ENCODE measurements at places on chromosomes 2 and 18.

DNA sequence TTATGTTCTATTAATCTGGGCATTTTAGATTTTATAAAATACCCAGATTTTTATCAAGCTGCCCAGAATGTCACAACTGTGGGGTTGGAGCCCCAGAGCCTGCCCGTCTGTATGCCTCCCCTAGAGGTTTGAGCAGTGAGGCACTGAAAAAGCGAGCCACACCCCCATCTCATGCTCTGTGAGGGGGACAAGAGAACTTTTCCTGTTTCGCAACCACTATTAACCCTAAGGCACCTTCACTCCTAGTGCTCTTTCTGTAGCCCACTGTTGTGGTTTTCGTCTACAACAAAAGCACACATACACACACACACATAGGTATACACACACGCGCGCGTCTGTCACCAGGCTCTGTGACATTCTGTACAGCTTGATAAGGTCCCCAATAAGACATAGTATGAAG lies 38.0 kb downstream of the DCDC2C start:
- no peak for DNase-seq

DNA sequence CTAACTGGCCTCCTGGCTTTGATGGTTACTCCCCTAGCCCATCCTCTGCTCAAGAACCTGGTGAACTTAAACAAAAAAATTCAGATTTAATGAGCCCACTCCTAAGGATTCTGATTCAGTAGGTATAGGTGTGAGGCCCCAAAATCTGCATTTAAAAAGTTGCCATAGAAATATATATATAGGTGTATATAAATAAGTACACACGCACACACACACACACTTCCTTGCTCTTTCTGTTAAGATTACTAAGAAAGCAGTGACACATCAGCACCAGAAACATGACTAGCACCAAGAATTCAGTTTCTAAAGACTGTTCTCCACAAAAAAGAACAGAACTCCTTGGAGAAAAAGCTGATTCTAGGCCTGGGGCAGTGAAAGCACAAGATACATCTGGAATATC lies 17.8 kb downstream of the EML6 start:
- DNase-seq = no peak

DNA sequence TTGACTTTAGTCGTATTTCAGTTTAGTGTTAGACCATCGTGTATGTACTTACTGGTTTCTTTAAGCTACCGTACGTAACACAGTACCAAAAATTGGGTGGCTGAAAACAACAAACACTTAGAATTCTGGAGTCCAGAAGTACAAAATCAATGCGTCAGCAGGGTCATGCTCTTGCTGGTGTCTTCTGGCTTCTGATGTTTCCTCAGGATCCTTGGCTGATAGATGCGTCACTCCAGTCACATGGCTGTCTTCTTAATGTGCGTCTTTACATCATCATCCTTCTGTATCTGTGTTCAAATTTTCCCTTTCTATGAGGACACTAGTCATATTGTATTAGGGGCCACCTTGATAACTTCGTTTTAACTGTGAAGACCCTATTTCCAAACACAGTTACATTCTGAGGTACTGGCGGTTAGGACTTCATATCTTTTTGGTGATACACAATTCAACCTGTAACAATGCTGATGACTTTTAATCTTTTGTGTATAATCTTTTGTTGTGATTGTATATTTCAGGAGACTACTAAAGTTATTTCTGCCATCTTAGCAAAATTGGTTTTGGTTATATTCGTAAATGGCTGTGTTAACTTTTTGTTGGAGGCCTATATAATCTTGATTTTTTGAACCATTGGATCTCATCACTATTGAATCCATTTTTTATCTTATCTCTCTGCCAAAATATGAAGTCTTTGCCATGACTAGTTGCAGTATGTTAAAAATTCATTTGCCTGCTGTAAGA lies 25.4 kb downstream of the ACTR3 start:
- DNase-seq = no peak

DNA sequence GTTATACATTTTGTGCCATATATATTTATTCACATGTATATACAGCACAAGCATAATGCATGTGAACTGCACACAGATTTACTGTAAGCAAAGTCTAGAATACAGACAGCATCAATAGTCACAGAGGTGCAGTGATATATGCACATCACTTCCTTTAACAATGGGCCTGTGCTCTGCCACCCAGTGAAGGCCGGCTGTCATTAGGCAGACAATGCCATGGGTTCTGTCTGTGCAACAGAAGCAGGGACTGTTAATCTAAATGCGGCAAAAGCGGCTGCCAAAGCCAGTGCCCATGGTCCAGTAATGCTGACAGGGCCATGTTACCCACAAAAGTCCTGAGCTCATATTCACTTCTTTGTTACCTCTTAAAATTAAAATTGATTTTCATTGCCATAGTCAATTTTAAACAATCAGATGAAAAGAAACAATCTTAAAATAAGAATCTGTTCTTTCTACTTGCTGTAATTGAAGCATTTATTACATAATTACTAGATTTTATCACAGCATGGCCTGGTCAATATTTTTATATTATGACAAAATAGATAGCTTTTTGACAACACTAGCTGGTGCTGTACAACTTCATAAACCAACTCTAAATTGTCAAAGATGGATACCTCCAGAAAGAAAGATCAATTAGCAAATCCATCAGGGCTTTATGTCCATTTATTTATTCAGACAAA lies 232.0 kb downstream of the STK39 start:
- DNase-seq = no peak

Measured in stimulated activated CD8-positive, alpha-beta memory T cell treated with anti-CD3 and anti-CD28 coated beads, Interleukin-7, amount 100 ng/mL, for 48 hours (primary cell).